Heart left ventricle (tissue), 16 donors: ENCODE measurements at places on chromosomes 13 and 19. TPM values are rescaled to one million over a fixed set of nuclear protein-coding genes. Genes with fewer than 3 reads are reported as not detected.

GRCh38 chr13:97901716-97902115 lies 51.8 kb upstream of the IPO5 start:
- DNase-seq: no peak

- DNase-seq: no peak
Observed at GRCh38 chr19:39350156-39350555, 7.9 kb downstream of the SAMD4B start.

GRCh38 chr13:36919171-36919832 lies 736 bp downstream of the SMAD9 start:
- peak; percentile 30 for DNase-seq

DNA sequence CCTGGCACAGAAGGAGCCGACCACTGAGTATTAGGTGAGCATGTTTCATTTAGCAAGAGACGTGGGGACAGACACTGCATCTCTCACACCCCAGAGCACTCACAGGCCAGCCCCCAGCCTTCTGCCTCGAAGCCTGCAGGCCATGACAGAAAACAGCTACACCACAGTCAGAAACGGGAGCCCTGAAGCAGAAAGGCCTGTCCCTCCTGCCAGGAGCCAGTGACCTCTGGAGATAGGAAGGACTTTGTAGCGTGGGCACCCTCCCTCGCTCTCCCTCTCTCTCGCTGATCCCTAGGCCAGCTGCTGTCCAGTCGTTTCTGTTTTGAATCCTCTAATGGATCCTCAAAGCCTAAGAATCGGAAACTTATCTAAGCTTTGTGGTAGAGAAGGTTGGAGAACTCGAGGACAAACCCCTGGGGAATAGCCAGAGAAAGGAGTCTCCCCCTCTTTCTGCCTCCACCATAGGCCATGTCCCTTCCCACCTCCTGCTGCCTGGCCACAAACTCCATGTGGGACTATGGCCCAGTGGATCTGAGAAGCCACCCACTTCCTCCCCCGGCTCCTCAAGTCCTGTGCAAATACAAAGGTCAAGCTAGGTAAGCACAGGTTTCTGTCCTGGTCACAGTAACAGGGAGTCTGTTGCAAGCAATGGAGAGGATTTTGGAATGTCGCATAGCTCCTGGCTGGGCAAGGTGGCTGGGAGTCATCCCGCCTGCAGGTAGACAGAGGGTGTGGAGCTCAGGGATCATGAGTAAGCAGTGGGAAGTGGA lies 95.1 kb downstream of the NUFIP1 start:
- DNase-seq: no peak

DNA sequence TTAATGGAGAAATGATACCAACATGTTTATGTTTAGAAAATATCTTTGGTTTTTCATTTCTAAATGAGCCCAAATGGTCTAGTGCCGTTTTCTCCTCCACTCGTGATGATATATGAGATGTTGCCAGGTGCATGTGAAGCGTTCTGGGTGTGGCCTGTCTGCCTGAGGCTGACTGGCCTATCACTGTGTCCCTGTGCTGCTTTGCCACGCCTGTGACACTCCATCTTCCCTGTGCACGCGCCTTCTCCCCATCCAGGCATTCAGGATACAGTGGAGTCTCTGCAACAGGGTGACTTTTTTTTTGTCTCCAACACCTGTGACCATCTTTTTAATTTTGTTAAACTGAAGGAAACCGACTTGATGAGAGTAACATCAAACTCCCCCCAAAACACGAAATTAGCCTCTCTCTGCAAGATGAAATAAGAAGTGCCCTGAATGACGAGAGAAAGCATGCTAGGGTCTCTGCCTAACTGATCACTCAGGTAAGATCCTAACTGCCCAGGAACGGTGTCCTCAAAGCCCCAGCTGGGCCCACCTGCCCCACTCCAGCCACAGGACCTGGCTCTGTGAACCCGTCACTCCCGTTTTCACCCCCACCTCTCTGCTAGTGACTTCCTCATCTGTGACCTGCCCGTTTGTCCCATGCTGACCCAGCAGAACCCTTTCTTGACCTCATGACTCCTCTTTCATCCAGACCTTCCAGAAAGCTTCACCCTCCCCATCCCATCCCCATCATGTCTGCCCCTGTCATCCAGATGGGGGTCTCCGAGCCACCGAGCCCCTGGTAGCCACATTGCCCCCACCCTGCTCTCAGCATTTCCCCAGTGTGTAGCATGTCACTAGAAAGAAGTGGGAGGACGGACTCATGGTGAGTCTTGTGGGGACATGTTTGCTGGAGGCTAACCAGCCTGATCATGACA lies 33.2 kb upstream of the TFDP1 start:
- DNase-seq: no peak

DNA sequence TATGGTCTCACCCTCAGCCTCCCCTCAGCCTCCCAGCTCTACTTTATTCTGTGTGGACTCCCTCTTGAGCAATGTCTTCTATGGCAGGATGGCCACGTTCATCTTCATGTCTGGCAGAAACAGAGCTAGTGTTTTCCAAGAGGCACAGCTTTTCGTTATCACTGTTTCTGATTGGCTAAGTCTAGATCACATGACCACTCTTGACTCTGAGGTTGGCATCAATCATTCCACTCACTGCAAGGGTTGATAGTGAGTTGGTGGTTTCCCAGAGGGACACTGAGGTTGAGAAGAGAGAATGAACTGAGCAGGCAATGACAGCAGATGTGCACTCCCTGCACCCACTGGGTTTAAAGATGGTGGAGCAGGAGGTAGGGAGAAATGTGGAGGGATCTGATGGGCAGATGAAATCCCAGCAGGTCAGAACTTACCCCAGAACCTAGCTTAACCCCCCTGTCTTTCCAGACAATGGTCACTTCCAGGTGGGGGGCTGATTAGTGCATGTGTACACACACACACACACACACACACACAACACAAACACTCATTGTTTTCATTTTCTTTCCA lies 26.3 kb upstream of the UQCRFS1 start:
- DNase-seq: no peak

GRCh38 chr19:18481505-18482222 lies 40.2 kb downstream of the ELL start:
- DNase-seq: no peak

- no peak for DNase-seq
Observed at GRCh38 chr13:48873081-48873480, 102.6 kb upstream of the FNDC3A start.

DNA sequence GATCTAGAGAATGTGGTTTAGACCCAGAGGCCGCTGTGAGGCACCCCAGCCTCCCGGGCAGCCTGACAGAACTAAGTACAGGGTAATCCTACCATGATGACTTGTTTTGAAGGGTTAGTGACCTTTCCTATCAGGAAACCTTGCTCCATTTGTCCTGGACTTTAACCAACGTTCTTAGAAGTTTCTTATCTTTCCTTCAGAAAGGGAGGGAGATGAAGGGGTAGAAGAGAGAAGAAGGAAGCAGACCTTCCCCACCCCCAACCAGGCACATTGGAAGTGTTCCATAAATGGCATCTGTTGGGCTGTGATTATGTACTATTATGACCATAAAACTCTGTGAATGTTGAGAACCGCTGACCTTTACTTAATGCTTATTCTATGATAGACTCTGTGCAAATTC lies 184.2 kb downstream of the OXGR1 start:
- no peak for DNase-seq

- peak; percentile 39 for DNase-seq
Observed at GRCh38 chr19:12867120-12868099, 13.8 kb downstream of the DNASE2 start.

Gene VSTM1
- total RNA-seq: not detected

Gene MCEMP1
- total RNA-seq: 0.16 TPM
